ENCODE measurements at places on chromosomes 13 and 19.
A peak's percentile ranks its signal among the peaks of the same experiment; 100 is the strongest.

GRCh38 chr13:50080203-50080910 lies 65.1 kb downstream of the KCNRG start:
- peak; percentile 32 for DNase-seq

DNA sequence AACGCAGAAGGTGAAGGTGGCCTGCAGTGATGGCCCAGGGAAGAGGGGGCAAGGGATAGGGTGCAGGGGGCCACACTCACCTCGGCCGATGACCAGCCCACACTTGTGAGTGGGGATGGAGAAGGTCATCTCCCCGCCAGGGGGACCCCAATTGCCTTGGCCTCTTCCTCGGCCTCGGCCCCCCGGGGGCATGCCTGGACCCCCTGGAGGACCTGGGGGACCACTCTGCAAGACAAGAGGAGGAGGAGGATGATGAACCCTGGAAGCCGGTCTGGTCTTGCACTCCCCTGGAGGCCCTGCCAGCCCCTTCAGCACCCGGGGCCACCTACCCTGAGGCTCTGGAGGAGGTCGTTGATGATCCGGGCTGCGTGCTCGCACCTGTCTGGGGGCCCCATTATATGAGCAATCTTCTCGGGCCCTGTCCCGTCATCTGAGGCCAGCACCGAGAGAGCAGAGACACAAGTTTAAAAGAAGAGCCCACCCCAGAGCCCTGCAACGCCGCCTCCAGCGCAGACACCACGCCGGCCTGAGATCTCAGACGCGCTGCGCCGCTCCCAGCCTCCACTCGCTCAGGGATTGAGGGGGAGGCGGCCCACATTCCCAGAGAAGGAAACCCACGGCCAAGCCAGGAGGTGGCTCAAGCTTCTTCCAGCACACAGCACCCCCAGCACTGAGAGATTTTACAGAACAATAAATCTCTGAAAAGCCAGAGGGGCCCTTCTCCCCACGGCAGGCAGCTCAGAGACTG lies 7.8 kb downstream of the KHSRP start:
- DNase-seq, result no peak

DNA sequence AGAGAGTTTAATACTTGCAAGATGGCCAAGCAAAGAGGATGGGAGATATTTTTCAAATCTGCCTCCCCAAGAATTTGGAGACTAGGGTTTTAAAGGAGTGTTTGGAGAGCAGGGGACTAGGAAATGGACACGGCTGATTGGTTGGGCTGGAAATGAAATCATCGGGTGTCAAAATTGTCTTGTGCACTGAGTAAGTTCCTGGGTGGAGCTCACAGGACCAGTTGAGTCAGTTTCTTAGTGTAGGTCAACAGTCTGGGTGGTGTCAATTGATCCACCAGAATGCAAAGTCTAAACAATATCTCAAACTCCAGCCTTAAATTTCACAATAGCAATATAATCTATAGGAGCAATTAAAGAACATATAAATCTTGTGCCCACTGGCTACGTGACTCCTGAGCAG lies 23.0 kb upstream of the CEACAM4 start:
- no peak for DNase-seq

DNA sequence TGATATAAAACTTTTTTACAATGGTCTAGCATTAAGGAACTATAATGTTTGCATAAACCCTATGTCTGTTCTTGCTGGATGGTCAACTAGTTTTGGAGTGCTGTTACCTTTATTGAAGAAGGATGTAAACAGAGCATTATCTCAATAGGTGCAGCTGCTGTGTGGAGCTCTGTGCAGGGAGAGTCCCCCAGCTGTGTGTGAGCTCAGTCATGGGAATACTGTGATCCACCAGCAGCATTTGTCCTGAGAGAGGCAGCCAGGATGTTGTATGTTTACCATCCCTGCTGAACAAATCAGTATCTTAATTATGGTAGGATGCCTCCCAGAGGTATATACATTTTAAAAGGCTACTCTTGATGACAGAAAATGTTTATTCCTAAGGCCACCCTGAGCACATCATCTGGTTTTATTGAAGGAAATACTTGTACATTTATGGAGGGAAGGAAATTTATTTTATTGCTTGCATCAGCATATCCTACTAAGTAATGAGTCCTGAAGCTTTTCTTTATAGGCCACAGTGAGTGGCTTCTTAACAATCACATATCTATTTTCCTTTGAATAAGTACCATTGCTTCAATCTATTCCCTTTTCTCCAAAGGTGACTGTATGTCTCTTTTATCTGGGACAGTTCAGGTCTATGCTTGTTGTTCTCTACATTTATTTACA lies 11.7 kb downstream of the RAP2A start:
- no peak for DNase-seq

- no peak for DNase-seq
Observed at GRCh38 chr13:74098077-74098476, 36.1 kb downstream of the KLF12 start.

DNA sequence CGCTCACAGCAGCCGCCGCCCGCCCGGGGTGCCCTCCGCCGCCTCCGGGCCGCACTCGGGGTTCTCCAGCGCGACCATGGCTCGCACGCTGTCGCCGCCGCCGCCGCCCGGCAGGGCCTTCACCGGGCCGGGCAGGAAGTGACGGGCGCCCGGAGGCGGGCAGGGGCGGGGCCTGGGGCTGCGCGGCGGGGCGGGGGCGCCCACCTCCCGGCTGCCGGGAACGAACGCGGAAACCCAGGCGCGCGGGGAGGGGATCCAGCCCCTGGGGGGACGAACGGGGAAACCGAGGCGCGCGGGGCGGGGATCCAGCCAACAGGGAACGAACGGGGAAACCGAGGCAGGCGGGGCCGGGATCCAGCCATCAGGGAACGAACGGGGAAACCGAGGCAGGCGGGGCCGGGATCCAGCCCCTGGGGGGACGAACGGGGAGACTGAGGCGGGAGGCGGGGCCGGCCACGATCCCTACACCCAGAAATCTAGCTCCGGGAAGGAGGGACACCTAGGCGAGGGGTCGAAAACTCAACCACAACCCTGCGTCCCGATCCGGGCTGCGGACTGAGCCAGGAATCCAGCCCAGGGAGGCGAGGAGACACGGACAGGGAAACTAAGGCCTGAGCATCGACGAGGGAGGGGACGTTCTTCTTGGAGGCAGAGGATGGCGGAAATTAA lies at the start of gene R3HDM4:
TSS of gene R3HDM4 (minus strand) at position 140 of the 669 bp plus-strand sequence. CDS start at position 78, 62 bp downstream.
- DNase-seq, result no peak

DNA sequence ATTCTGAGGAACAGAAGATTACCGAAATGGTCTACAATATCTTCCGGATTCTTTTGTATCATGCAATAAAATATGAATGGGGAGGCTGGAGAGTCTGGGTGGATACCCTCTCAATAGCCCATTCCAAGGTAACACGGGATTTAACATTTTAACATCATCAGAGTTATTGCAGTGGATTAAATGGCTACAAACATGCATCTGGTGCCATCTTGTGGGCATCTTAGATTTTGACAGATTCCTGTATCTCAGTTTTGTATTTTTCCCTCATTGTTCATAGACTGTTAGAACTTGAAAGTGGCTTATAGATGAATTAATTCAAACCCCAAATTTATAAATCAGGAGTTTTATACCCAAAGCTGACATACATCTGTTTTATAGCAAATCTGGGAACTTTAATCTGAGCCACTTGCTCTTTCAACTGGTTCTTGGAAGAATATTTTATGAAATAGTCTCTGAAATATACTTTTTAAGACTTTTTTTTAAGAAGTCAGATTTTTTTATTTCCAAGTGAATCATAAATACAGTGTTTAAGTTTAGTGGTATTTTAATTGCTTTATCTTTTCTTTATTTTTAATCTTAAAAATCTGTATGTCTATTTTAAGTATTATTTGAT lies 215.2 kb downstream of the NBEA start:
- peak; percentile 6 for DNase-seq

GRCh38 chr19:47618771-47619170 lies 9.8 kb downstream of the BICRA start:
- no peak for DNase-seq

DNA sequence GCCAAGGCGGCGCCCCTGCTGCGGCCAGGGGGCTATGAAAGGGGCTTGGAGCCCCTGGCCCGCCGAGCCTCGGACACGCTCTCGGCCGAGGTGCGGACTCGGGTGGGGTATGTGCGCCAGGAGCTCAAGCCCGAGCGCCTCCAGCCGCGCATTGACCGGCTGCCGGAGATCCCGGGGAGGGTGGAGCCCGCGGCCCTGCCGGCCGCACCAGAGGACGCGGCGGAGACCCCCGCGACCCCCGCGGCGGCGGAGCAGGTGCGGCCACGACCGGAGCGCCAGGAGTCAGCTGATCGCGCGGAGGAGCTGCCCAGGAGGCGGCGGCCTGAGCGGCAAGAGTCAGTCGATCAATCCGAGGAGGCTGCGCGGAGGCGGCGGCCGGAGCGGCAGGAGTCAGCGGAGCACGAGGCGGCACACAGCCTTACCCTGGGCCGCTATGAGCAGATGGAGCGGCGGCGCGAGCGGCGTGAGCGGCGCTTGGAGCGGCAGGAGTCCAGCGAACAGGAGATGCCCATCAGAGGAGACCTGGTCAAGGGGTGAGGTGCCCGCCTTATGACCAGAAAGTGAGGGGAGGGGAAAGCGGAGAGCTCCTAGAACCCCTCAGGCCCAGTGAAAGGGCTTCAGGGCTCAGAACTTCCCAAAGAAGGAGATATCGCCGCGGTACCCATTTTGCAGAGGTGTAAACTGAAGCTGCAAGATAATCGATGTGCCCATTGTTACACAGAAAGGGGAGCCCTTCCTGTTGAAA lies 8.8 kb upstream of the SHKBP1 start:
- DNase-seq, result no peak

DNA sequence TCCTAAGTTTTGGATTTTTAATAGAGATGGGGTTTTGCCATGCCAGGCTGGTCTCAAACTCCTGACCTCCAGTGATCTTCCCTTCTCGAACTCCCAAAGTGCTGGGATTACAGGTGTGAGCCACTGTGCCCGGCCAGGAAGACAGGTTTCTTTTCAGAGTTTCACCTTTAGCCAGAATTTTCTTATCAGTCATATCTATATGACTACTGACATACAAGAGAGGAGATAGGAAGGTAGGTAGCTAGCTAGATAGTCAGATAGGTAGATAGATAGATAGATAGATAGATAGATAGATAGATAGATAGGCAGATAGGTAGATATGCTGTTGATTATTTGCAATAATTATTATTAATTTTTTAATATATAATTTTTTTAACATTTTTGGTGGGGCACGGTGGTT lies 7.6 kb downstream of the CBLC start:
- DNase-seq, result no peak

DNA sequence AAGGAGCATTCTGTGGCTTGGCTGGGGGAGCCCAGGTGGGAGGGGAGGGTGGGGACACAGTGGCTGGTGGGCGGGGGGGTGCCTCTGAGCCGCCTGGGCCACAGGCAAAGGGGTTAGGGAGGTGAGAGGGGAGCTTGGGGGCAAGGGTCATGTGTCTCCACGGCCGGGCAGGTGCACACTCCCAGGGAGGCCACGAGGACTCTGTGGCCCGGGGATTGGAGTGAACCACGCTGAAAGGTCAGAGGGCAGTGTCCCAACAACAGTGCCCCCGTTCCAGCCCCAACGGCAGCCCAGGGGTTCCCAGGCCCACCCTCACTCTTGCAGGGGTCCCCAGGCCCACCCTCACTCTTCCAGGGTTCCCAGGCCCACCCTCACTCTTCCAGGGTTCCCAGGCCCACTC lies 9.6 kb downstream of the C2CD4C start:
- DNase-seq, result no peak

DNA sequence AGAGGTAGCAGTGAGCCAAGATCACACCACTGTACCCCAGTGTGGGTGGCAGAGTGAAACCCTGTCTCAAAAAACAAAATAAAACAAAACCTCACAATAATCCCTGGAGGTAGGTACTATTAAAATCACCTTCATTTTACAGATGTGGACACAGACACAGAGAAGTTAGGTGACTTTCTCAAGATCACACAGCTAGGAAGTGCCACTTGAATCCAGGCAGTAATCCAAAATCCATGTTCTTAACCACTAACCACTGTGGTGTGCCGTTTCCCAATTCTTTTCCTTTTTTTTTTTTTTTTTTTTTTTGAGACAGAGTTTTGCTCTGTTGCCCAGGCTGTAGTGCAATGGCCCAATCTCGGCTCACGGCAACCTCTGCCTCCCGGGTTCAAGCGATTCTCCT lies 9.0 kb downstream of the PPP1R14A start:
- DNase-seq, result no peak

Measured in GF-D8 (cell line).